ENCODE measurements at places on chromosomes 6 and 20.

- DNase-seq, result no peak
Observed at GRCh38 chr6:38933426-38933825, 115.2 kb upstream of the GLP1R start.

- no peak for DNase-seq
Observed at GRCh38 chr6:106056746-106057390, 29.3 kb upstream of the PRDM1 start.

DNA sequence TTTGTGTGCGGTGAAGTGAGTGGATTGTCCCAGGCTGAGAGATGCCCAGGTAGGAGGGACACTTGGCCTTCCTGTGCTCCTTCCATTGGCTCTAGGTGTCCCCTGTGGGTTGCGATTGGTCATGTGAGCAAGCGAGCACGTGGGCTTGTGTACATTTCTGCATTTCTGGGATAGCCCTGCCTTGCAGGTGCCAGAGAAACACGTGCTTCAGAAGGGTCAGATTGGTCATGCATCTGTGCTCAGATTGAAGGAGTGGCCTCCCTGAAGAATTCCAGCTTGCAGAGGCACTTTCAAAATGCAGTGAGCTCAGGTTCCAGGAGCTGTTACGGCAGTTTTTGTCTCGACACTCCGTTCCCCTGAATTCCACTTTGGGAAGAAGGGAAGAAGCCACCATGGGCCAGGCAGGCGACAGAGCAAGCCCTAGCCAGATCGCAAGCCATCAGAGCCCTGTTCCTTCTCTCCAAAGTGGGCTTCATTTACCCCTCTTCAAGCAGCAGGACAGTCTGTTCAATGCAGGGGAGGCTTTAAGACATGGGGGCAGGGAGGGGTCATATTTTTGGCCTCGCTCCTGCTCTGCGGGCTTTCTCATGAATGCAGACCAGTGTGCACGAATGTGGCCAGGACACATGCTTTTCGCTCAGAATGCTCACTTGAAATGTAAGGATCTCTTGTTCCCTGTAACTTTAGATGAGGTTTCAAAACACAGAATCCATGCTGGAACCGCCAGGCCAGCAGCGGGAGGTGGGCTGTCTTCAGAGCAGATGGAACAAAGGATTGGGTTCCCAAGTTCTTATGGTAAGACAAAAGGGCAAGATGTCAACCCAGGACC is 78.6 kb upstream of the AKAP12 start:
- no peak for DNase-seq

GRCh38 chr6:11730641-11731040 is 48.0 kb downstream of the ADTRP start:
- DNase-seq, result no peak

GRCh38 chr6:138499303-138500018 is at the start of gene NHSL1:
Gene NHSL1, minus strand, starts transcription at chr6:138499494. Its CDS starts 204 bp downstream, at chr6:138499290.
- DNase-seq, result no peak

- DNase-seq, result no peak
Observed at GRCh38 chr6:116990679-116991078, 113.6 kb downstream of the RFX6 start.

DNA sequence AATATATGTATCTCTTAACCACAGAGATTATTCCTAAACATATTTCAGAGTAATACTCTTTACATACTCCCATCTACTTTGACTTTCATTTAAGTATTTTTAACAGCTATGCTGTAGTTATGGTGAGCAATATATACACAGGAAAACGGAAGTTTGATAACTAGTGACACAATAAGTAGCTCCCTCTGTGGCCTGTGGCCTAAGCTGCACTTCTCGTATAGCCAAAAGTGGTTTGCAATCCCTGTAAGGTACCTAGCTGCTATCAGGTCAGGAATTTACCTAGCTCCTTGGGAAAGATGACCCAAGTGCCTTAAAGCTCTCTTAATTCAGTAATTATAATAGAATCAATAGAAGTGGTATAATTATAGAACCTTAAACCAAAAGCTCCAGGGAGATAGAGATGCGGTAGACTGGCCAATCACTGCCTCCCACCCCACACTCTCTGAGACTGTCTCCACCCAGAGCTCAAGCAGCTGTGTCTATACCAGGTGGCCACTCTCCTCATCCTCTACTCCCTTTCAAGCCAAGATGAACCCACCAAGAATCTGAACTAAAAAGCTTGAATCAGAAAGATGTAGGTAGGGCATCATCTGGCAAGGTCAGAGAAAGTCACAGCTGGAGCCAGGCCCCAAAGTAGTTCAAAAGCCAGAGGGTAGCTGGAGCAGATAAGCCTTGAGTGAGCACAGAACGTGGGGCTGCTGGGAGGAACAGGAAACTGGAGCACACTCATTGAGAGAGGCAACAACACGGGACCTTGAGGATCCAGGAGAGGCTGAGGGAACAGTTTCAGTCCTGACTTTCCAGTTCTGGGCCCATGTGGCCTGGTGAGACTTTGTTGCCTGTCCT is 84.9 kb upstream of the ASF1A start:
- DNase-seq, result no peak

GRCh38 chr6:99350573-99350972 is 1.1 kb upstream of the FAXC start:
- no peak for DNase-seq

Data from activated CD4-positive, alpha-beta T cell treated with anti-CD3 and anti-CD28 coated beads for 24 hours (primary cell).